Naive thymus-derived CD8-positive, alpha-beta T cell (primary cell): ENCODE measurements at places on chromosomes 13 and 19. TPM values are rescaled to one million over a fixed set of nuclear protein-coding genes. Genes with fewer than 3 reads are reported as not detected.

Gene RAP2A
- polyA plus RNA-seq: 3.5 TPM

Gene C19orf85
- polyA plus RNA-seq: not detected

Gene ATCAY
- 1.5 TPM for polyA plus RNA-seq

Gene C1QTNF9B
- not detected for polyA plus RNA-seq

Gene SLITRK6
- polyA plus RNA-seq: not detected

Gene KBTBD6
- 4.4 TPM for polyA plus RNA-seq

Gene OR7C1
- not detected for polyA plus RNA-seq

Gene LILRB5
- polyA plus RNA-seq: not detected

Gene PLIN3
- 14.1 TPM for polyA plus RNA-seq

Gene OSCAR
- not detected for polyA plus RNA-seq

Gene SIAH3
- not detected for polyA plus RNA-seq

Gene OR10H1
- polyA plus RNA-seq: not detected

Gene RLN3
- polyA plus RNA-seq: not detected

Gene PSG11
- polyA plus RNA-seq: not detected

Gene SRRM5
- polyA plus RNA-seq: not detected

Gene OR7A5
- polyA plus RNA-seq: not detected

Gene ZNF808
- 8.0 TPM for polyA plus RNA-seq

Gene RAVER1
- 17.5 TPM for polyA plus RNA-seq

Gene KLK5
- polyA plus RNA-seq: not detected

Gene ZNF491
- polyA plus RNA-seq: 0.69 TPM

Gene ZNF296
- polyA plus RNA-seq: 1.1 TPM

Gene ANKRD10
- 65.3 TPM for polyA plus RNA-seq

Gene SPRED3
- not detected for polyA plus RNA-seq

Gene CEACAM20
- polyA plus RNA-seq: not detected

Gene C2CD4C
- polyA plus RNA-seq: not detected
